ENCODE measurements at places on chromosomes 2 and 18.

- no peak for DNase-seq
Measured at GRCh38 chr2:169259402-169259801, 102.9 kb downstream of the LRP2 start.

DNA sequence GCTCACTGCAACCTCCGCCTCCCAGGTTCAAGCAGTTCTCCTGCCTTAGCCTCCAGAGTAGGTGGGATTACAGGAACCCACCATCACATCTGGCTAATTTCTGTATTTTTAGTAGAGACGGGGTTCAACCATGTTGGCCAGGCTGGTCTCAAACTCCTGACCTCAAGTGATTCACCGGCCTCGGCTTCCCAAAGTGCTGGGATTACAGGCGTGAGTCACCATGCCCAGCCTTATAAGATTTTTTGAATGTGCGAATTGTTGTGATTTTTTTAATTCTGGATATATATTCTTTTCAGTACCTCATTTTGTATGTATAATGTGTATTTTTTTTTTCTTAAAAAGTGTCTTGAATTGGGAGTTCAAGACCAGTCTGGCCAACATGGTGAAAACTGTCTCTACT lies 42.0 kb upstream of the CCDC150 start:
- no peak for DNase-seq

DNA sequence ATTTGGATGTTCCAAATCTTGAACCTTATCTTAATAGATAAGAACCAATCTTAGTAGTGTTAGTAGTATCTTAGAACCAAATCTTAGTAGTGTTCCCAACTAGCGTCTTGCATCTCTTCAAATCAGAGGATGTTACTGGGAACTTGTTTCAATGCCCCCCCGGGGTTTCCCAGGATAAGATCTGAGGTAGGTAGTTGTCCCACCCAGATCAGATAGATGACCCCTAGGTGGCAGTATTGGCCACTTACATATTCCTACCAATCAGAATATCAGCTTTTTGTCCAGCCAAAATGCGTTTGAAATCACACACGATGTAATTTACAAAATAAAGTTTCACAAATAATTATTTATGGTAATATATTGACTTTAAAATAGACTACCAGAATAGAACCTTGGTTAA lies 314.8 kb downstream of the MBD2 start:
- no peak for DNase-seq

DNA sequence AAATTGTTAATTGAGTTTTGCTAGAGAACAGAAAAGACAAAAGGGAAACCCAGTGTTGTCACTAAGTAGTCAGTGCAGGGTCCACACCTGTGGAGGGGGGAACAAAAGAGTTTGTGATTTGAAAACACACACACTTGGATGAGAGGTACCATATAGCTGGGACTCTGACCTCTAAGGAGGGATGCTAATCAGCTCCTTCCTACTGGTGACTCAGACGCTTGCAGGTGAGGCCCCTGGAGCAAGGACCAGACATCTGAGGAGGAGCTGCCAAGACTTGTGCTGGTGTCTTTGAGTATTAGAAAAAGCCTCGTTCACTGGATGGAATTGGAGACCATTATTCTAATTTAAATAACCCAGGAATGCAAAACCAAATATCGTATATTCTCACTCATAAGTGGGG lies 146.4 kb upstream of the MAP2 start:
- no peak for DNase-seq

GRCh38 chr2:201798252-201798913 lies 8.0 kb upstream of the CDK15 start:
- DNase-seq, result no peak

DNA sequence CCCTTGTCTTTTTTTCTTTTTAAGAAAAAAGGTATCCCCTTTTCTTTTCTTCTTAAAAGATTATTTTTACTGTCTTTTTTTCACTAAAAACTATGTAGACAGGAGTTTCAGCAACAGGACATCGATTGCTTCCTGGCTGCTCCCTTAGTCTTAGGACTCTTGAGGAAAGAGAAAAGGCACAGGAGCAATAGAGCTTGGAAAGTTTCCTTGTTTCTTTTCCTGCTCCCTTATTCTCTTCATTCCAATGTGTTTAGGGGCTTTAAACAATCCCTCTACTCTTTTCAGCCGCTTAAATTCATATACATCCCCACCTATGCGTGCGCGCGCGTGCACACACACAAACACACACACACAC lies 225.9 kb upstream of the FBXO11 start:
- DNase-seq, result no peak

DNA sequence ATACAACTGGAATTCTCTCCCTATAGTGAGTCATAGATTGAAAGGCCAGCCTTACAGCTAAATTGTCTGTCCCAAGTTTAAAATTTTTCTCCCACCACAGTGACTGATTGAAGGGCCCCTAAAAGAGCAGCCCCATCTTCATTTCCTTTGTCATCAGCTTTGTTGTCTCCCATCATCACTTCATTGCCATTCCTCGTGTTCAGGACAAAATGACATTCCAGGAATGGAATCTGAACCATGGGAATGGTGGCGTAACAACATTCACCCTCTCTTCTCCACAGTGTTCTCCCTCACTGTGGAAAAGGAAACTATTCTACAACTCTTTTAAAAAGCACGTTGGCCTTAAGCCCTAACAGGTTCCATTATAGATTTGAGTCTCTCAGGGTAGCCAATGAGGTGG lies 52.1 kb downstream of the PSTPIP2 start:
- DNase-seq, result no peak
